ENCODE measurements at places on chromosomes 6 and 20.

DNA sequence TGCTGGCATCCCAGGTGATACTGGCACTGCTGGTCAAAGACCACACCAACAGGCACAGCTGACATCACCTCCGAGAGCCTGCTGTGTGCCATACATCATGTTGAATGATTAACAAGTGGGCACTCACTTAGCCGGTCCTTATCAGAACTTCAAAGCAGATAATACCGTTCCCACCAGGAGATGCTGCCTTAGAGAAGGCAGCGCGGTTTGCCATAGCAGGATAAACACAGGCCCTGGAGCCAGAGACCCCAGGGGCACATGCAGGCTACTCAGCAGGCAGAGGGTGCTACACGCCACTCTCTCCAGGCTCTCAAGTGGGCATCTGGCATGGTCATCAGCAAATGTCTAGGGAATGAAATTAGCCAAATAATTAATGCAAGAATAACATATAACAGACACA, 86.5 kb upstream of the CST7 start:
- DNase-seq, result no peak

DNA sequence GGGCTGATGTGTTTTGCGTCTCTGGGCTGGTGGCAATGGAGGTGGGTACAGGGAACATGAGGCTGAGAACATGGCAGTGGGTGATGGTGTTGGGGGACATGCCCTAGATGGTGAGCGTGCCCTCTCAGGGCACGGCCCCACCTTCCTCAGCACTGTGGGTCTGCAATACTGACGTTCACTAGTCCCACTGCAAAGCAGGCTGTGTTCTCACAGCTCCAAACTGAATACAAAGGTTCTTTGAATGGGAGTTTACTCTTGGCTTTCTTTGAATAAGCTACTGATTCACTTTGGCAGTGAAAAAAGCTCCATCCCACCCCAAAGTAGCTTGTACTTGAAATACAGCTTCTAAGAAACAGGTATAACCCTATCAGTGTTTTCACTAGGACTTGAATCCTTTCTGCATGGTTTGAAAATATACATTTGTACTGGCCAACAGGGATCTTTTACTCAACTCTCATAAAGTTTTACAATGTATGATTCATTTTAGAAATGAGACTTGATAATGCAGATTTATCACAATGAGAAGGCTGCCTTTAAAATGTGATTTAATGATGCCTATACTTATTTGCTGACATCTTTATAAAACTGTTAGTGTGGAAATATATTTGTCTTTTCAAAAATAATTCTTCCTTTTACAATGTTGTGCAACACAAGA, 400.7 kb downstream of the ZFAND3 start:
- no peak for DNase-seq

- peak; percentile 67 for DNase-seq
Observed at GRCh38 chr6:3259491-3259958, 778 bp downstream of the PSMG4 start.

DNA sequence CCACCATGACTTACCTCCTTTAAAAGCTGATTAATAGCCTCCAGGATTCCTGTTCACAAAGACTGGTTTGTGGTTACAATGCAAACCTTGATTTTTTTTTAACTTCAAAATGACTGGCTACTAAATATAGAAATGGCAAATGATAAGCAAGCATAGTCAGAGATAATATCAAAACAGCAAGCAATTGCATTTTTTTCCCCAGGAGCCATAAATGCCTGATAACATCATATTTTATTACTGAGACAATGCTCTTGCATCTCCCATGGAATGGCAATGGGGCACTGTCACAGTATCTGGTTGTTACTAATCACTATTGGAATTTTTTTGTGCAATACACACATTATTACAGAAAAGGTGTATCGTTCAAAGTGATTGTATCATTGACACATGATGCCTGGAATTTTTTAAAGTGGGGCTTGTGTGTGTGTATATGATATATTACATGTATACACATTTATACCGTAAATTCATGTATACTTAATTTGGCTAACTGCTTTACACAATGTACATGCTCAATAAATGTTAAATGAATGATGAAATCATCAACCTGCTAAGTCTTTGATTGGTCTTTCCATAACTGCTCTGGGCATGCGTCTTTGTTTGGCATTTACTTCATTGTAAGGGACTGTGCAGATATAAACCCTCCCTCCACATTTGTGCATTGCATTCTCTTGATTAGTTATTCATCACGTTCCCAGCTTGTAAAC, 980 bp upstream of the SALL4 start:
- peak; percentile 36 for DNase-seq

DNA sequence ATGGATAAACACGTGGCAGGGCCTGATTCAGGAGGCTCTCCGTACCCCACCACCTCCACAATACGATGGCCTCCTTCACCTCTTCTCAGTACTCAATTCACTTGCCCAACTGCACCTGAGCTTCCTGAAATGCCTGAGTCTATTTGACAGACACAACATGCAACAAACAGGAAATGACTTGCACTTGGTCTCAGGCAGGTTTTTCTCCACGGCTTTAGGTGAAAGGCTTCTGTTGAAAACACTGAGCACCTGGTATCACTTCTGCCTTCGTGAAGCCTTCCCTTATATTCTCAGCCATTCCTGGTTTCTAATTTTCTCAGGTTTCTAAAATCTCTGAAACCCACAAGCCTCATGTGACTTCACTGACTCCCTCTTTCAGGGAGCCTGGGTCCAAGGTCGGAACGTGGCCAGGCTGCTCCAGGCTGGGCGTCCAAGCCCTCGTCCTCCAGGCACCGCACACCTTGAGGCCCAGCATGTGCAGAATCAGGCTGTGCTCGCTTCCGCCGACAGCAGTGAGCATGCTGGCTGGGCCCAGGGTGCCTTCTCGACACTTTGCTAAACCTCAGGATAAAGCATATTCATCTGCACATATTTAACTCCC, 34.7 kb downstream of the TAF4 start:
- no peak for DNase-seq

DNA sequence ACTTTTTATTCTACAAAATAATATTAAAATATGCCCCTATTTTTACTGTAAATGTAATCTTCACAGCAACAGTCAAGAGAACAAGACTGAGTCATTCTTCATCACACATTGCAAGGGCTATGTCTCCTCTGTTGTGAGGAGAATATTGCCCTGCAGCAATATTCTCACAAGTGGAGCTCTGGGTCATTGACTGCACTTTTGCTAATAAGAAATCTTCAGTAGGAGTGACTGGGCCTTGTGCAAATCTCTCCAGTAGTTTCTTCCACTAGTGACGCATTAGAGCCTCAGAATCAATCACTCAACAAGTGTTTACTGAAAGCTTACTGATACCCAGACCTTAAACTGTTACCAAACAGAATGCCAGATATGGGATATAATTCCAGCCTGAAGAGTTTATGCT, 49.1 kb downstream of the LAMA2 start:
- no peak for DNase-seq

GRCh38 chr6:3911614-3912336, 62.6 kb downstream of the FAM50B start:
- peak; percentile 53 for DNase-seq

DNA sequence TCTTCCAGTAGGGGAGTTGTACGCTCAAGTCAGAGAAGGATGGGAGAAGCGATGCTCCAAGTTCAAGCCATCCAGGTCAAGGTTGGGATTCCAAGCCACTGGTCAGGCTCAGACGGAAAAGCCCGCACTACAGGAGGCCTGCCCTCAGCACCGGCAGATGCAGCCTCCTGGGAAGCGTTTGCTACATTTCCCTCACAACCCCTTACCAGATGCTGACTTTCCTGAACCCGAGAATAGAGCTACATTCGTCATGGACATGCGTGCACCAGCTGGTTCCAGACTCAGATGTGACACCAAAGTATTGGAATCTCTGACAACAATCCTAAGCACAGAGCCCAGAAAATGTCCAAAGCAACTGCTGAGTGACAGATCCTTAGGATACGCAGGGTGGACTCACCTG, 174.8 kb downstream of the SASH1 start:
- DNase-seq, result no peak

DNA sequence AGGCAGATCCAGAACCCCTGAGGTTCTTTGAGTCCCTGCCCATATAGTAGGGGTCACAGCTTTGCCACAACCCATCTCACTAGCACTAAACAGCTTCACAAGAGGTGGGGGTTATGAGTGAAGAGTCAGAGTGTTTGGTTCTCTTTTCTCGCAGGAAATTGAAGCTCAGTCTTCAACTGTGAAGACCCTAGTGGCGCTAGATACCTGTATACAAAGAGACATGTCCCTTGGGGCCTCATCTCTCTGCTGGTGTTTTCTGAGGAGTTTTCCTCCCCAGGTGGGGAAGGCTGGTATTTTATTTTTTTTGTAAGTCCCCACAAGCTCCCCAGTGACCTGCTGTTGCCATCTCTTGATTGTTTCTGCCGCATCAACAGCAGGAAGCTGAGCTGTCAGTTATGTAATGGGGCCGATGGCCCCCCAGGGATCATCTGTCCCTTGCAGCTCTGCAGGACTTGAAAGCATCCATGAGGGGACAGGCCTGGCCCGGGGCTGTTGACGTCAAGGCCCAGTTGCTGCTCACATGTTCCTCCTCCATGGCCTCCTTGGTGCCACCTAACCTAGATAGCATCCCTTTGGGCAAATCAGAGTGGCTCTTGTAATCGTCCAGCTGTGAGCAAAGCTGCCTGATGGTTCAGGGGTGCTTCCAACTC, 23.1 kb downstream of the STK35 start:
- DNase-seq, result no peak

DNA sequence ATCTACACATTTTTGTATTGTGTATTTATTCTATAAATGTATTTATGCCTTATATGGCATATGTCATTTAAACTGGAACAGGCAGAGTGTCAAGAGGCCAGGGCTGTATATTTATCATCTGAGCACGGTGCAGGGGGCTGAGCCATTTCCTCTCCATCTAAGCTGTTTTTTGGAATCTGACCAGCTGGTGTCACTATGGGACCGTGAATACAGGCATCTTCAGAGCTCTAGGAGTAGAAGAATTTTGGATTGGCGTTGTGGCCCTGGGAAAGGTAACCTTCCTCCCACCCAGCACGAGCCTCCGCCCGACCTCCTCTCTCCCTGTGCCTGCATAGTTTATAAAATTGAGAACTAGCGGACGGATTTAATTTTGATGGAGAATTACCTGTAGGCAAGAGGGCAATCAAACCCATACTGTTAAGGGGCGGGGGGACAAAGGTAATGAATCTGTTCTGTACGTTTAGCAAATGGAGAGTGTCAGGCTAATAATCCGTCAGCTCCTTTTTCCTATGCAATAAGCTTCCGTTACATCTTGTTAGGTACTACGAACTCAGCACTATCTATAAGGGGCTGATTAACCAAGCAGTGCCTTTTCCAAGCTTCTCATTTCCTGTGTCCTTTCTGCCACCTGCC, 29.0 kb upstream of the EEF1E1 start:
- DNase-seq, result peak; percentile 58

GRCh38 chr20:47031821-47032220, 137.2 kb downstream of the EYA2 start:
- DNase-seq, result peak; percentile 48

- no peak for DNase-seq
Observed at GRCh38 chr6:45730232-45730631, 285.4 kb downstream of the CLIC5 start.

DNA sequence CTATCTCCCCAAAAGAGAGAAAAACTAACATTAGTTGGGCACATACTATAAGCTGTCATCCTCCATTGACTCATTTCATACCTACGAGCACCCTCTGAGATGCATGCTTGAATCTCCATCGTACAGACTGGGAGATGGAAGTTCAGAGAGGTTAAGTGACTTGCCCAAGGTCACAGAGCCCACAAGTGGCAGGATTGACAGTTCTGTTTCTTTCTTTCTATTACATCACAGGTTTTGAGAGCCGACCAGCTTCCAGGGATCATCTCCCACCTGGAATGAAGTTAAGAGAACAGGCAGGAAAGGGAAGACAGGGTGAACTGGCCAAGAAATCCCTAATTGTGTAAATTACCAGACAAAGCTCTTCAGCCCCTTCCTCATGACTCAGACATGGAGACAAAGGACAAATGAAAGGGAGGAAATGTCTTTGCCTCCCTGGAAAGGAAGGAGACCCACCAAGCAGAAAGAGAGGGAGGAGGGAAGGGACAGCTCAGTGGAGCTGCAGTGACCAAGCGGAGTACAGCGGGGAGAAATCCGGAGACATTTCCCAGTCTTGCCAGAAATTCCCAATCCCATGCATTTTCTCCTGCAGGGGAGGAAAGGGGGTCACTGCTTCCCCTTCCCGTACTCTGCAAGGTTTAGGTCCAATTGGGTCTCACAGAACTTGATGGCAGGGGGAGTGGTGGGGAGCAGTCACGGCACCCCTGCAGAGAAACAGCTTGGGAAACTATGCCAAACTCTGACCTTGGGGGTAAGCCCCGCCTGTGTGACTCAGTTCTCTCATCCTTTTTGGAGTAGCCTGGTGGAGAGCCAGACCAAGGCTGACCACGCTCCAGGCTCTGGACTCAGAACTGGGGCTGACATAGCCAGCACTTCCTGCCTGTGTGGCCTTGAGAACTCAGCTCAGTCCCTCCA, 154.3 kb downstream of the ANKRD60 start:
- DNase-seq, result no peak

- DNase-seq, result peak; percentile 27
Observed at GRCh38 chr6:34568341-34569201, 12.4 kb upstream of the SPDEF start.

- DNase-seq, result no peak
Observed at GRCh38 chr6:110018486-110018885, 40.4 kb downstream of the GPR6 start.

DNA sequence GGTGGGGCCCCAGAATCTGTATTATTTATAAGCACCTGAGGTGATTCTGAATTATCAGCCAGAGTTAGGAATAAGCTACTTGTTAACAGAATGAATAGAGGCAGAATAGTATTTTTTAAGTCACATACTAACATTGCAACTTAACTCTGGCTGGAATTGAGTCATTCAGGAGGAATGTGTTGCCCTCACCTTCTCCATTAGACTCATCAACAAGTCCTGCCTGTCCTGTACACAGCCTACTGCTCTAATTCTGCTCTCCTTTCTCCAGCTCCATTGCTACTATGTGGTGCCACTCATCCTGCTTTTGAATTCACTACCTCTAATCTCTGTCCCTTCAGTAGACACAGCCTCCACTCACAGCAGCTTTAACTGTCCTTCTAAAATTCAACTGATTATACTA, 669.4 kb downstream of the DHX35 start:
- no peak for DNase-seq

- DNase-seq, result no peak
Observed at GRCh38 chr6:126026001-126026400, 39.7 kb downstream of the TRMT11 start.

DNA sequence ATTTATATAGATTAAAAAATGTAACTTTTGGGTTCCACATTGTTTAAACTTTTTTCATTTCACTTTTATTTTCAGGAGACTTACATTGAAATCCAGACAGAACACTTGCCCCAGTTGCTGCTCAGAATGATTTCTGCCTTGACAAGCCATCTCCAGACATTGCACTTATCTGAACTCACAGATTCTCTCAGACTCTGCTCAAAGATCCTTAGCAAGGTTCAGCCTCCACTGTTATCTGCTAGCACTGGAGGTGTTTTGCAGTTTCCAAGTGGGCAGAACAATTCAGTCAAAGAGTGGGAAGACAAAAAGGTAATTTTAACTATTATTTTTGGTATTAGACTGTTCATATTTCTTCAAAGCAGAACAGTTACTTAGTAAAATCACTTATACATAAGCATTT, 58.0 kb downstream of the DOP1A start:
- DNase-seq, result no peak

GRCh38 chr20:16178546-16179135, 394.6 kb downstream of the KIF16B start:
- no peak for DNase-seq

Data from SK-N-SH (cell line).